H9 (cell line): ENCODE measurements at places on chromosomes 7 and 10. TPM values are rescaled to one million over a fixed set of nuclear protein-coding genes. Genes with fewer than 3 reads are reported as not detected.

Gene RHOBTB1
- 2.5 and 2.9 TPM in 2 replicates for total RNA-seq

Gene FAM13C
- 0.31 and 0.39 TPM in 2 replicates for total RNA-seq

Gene MAGI2
- total RNA-seq: 14.3 and 14.7 TPM in 2 replicates

Gene TBXAS1
- 0.39 and 1.4 TPM in 2 replicates for total RNA-seq

Gene OR2A1
- not detected in 2 replicates for total RNA-seq

Gene NKX1-2
- total RNA-seq: 14.9 and 15.3 TPM in 2 replicates

Gene AKR1C8
- total RNA-seq: not detected in 2 replicates

Gene NPSR1
- total RNA-seq: not detected in 2 replicates

Gene IGFBP3
- 10.0 TPM in 2 replicates for total RNA-seq

Gene CDK14
- 23.9 and 24.9 TPM in 2 replicates for total RNA-seq

Gene AUTS2
- total RNA-seq: 232 and 256 TPM in 2 replicates

Gene SUN3
- total RNA-seq: not detected in 2 replicates

Gene TMEM184A
- total RNA-seq: 1.3 and 1.5 TPM in 2 replicates

Gene PCDH15
- 0.61 and 0.75 TPM in 2 replicates for total RNA-seq

Gene FFAR4
- total RNA-seq: not detected in 2 replicates

Gene C7orf33
- total RNA-seq: not detected in 2 replicates

Gene SEPHS1
- 366 and 387 TPM in 2 replicates for total RNA-seq

Gene LZTS2
- 69.1 and 71.3 TPM in 2 replicates for total RNA-seq

Gene SH2B2
- 9.4 and 10.4 TPM in 2 replicates for total RNA-seq

Gene RNF148
- 0.29 and 0.39 TPM in 2 replicates for total RNA-seq

Gene DPYSL4
- 26.3 and 29.0 TPM in 2 replicates for total RNA-seq

Gene FAM237B
- not detected in 2 replicates for total RNA-seq

Gene CDHR1
- total RNA-seq: 6.4 and 6.6 TPM in 2 replicates

Gene CNTNAP2
- 64.5 and 64.8 TPM in 2 replicates for total RNA-seq

Gene MACC1
- 9.8 and 11.0 TPM in 2 replicates for total RNA-seq
